ENCODE measurements at places on chromosomes 1 and 21.

- DNase-seq, result no peak
Observed at GRCh38 chr1:101250656-101251272, 13.9 kb downstream of the S1PR1 start.

DNA sequence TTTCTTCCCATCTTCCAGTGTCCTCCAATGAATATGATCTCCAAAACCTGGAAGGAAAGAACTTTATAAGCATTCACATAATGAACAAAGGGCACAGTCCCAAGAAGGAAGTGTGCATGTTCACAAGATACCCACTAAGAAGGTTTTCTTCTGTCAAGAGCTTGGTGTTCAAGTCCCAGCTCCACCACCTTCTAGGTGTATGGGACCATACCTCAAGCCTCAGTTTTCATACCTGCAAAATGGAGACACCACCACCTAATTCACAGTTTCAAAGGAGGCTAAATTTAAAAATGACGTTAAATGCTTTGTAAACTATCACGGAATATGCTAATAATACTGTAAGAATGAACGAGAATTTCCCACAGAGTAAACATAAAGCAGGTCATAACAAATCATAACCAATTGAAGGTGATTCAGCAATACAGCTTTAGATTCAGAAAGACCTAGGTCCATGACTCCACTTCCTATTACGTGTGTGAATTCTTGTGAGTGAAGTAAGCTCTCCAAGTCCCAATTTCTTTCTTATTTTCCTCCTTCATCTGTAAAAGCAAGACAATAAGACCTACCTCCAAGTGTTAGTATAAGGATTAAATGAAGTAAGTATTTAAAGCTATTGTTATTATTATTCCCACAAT, 8.1 kb upstream of the KTI12 start:
- no peak for DNase-seq

GRCh38 chr1:153534925-153535241, 908 bp downstream of the S100A6 start:
- no peak for DNase-seq

GRCh38 chr1:83849191-83850061, 149.5 kb downstream of the TTLL7 start:
- DNase-seq, result no peak

DNA sequence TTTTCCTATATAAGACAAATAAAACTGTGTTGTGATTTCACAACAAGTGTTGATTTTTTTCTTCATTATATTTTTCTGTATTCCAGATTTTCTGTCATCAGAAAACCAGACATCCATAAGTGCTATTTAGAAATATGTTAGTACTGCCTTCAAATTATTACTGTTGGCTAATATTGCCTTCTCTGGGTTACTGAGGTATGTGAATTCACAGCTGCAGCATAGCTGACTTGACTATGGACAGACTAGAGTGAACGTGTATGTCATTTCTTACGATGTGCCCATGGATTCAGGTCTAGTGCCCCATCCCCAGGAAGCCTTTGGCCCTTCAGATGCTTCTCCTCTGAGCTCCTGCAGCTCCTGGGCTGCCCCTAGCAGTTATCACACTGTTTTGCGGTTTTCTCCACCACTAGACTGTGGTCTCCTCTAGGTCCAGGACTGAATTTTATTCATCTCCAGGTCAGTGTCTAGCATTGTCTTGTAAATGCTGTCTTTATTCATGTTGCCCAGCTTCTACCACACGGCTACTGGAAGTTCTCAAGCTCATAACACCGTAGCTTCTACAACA, 118.5 kb downstream of the FGGY start:
- DNase-seq, result no peak

DNA sequence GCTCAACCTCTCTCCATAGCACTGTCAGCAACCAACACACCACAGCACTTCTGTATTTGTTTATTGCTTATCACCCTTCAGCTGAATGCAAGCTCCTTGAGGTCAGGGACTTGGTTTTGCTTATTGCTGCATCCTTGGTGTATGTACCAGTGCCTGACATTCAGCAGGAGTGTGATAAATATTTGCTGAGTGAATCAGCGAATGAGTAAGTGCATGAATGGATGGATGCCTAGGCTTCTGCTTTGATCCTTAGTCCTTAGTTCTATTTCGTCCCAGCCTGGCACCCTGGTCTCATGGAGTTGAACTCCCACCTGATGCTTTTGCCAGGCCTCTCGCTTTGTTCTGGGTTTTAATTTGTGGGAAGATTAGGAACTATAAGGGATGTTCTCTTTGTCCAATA, 88.2 kb downstream of the ZSCAN20 start:
- DNase-seq, result no peak
